ENCODE measurements at places on chromosomes 3 and 15. TPM values are rescaled to one million over a fixed set of nuclear protein-coding genes. Genes with fewer than 3 reads are reported as not detected.

UPK1B gene
- total RNA-seq, result not detected

FAM240A gene
- not detected for total RNA-seq

- peak; percentile 37 for DNase-seq
- peaks cover 2% of the 10 kb centered on the region for H3K36me3 ChIP-seq
- peak overlapping the region; percentile 32 for H3K4me3 ChIP-seq
Observed at GRCh38 chr3:172107403-172107802, 68.0 kb downstream of the FNDC3B start.

DNA sequence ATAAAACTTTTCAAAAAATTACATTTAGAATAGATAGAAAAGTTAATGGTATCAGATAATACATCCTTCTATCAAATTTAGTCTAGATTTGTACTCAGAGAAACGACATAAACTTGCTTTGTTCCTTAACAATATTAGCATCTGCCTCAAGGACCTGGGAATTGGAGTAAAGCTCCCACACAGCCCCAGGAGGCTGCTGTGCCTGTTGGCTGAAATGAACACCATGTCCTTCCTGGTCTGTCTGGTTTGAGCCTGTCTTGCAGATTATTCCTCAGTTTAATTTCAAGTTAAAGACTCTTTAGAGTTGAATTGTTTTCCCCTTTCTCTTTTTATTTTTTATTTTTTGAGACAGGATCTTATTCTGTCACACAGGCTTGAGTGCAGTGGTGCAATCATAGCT, 19.4 kb downstream of the GNB5 start:
- peaks cover 14% of the 10 kb centered on the region for H3K4me1 ChIP-seq
- H3K36me3 ChIP-seq, result peaks cover 2% of the 10 kb centered on the region
- no peaks in the 10 kb centered on the region for H3K27me3 ChIP-seq
- no peak overlapping the region for H3K27ac ChIP-seq
- no peak overlapping the region for H3K4me3 ChIP-seq

- no peaks in the 10 kb centered on the region for H3K36me3 ChIP-seq
- H3K27ac ChIP-seq, result no peak overlapping the region
- no peaks in the 10 kb centered on the region for H3K27me3 ChIP-seq
Observed at GRCh38 chr3:164620423-164620822, 457.9 kb downstream of the SI start.

GRCh38 chr3:25713341-25713985, 48.8 kb upstream of the TOP2B start:
- no peaks in the 10 kb centered on the region for H3K4me1 ChIP-seq
- H3K4me3 ChIP-seq, result no peak overlapping the region
- H3K27ac ChIP-seq, result no peak overlapping the region
- no peaks in the 10 kb centered on the region for H3K36me3 ChIP-seq
- no peaks in the 10 kb centered on the region for H3K27me3 ChIP-seq
- no peak for DNase-seq
